ENCODE measurements at places on chromosomes 7 and 10. TPM values are rescaled to one million over a fixed set of nuclear protein-coding genes. Genes with fewer than 3 reads are reported as not detected.

- no peak for DNase-seq
Measured at GRCh38 chr7:3005257-3005656, 38.4 kb downstream of the CARD11 start.

GRCh38 chr7:139105484-139105883 is 4.0 kb downstream of the ZC3HAV1 start:
- DNase-seq = no peak

- DNase-seq = no peak
Measured at GRCh38 chr10:71433768-71434744, 37.3 kb downstream of the CDH23 start.

Gene DGKI
- 7.5 TPM for total RNA-seq

GRCh38 chr7:155531681-155532080 is 14.7 kb downstream of the CNPY1 start:
- peak; percentile 46 for DNase-seq

DNA sequence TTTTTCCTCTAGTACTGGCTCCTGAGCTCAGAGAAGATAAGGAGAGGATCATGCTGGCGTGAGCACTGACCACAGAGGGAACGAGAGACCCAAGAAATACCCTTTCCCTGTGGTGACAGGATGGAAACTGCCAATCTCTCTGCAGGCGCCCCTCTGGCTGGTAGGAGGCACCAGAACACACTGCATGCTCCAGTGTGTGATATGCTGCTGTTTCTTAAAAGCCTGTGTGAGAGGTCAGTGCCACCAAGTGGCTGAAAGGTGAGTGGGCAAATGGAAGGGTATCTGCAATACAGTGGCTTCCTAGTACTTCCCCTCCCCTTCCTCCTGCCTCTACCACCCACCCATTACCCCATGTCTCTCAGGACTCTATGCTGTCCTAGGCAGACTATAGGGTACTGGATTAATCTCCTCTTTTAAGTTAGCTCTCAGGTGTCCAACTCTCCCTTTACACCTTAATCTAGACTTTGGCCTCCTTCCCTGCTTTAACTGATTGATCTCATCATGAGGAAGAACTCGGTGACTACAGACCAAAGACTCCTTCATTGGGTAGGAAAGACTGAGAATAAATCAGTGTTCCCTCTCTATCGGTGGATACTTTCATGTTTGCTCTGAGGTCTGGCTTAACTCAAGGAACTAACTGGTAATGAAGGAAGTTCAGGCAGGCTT is 283.6 kb downstream of the ADRA2A start:
- DNase-seq = no peak
